ENCODE measurements at places on chromosomes 3 and 15. TPM values are rescaled to one million over a fixed set of nuclear protein-coding genes. Genes with fewer than 3 reads are reported as not detected.

Gene CADM2
- 6.9 TPM for total RNA-seq

Gene GOLGA8R
- total RNA-seq, result 9.9 TPM

- DNase-seq, result no peak
Observed at GRCh38 chr15:38440353-38441129, 13.4 kb upstream of the FAM98B start.

GRCh38 chr15:70504299-70504951, 258.9 kb downstream of the UACA start:
- no peak for DNase-seq

Gene MIX23
- 54.4 TPM for total RNA-seq

Gene TM4SF4
- total RNA-seq, result not detected

Gene GPR15
- 4.0 TPM for total RNA-seq

Gene TMEM207
- not detected for total RNA-seq

- no peak for DNase-seq
Observed at GRCh38 chr15:82799183-82799841, 6.6 kb downstream of the FSD2 start.

GRCh38 chr15:42602501-42602900, 27.1 kb downstream of the STARD9 start:
- DNase-seq, result no peak

DNA sequence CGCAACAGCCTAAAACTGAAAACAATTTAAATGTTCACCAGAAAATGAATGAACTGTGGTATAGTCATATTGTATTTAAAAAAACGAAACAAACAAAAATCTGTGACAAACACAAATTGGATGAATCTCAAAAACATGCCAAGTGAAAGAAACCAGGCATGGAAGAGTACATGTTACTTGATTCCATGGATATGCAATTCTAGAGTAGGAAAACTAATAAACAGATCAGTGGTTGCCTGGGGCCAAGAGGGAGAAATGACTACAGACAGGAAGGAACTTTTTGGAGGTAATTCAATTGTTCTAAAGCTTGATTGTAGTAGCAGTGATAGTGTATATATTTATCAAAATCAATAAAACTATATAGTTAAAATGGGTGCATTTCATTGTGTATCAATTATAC, 16.8 kb downstream of the UBE3A start:
- no peak for DNase-seq

Gene ADPRH
- 8.6 TPM for total RNA-seq

Gene SPTBN5
- 11.9 TPM for total RNA-seq

DNA sequence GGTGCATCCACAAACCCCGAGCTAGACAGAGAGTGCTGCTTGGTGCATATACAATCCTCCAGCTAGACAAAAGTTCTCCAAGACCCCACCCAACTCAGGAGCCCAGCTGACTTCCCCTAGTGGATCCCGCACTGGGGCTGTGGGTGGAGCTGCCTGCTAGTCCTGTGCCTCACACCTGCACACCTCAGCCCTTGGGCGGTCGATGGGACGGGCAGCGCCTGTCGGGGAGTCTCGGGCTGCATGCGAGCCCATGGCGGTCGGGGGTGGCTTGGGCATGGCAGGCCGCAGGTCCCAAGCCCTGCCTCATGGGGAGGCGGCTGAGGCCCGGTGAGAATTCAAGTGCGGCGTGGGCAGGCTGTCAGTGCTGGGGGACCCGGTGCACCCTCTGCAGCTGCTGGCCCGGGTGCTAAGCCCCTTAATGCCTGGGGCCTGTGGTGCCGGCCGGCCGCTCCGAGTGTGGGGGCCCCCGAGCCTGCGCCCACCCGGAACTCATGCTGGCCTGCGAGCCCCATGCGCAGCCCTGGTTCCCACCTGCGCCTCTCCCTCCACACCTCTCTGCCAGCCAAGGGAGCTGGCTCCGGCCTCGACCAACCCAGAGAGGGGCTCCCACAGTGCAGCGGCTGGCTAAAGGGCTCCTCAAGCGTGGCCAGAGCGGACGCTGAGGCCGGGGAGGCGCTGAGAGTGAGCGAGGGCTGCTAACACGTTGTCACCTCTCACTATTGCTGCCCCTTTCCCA, 31.0 kb downstream of the ZNF589 start:
- DNase-seq, result no peak

DNA sequence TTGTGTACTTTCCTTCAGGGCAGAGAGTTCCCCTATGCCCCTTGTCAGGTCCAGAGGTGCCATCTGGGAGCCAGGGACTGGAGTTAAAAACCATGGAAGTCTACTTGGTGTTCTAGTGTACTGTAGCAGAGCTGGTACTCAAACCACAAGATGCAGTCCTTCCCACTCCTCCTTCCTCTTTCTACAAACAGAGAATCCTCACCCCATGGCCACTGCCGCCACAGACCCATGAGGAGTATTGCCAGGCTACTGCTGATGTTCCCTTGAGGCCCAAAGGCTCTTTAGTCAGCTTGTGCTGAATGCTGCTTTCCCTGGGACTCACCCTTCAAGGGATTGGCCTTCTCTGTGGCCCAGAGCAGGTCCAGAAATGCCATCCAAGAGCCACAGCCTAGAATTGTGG, 229.2 kb upstream of the ZPLD1 start:
- DNase-seq, result no peak

- DNase-seq, result no peak
Observed at GRCh38 chr15:60272623-60273022, 125.2 kb downstream of the ANXA2 start.

Gene GATA2
- total RNA-seq, result 57.8 TPM

DNA sequence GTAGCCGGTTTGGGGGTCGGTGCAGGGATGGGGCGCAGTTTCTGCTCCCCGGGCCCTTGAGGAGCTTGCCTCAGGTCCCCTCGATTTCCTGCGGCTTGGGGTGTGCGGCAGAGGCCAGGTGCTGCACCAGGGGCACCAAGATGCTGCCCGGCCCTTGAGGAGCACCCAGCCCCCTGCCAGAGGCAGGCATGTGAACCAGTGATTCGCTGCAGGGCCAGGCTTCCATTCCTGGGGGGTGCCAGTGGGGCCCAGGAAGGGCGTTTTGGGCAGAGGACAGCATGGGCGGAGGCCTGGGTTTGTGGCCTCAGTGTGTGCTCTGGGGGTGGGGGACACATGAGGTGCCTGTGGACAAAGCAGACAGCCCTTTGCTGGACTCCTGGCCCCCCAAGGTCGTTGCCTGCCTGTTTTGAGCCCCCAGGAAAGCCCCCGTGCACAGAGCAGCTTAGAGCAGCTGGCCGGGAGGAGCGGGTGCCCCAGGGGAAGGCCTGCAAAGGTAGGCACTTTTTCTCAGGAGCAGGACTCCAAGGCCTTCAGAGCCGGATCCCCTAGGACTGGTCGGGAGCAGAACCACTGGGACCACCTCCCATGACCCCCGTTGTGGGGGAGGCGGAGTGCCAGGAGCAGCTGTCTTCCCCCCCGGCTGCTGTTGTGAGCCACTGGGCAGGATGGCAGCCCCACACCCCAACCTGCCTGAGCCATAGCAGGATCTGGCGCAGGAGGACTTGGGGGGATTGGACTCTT, 1.6 kb downstream of the PLXNA1 start:
- no peak for DNase-seq

- DNase-seq, result no peak
Observed at GRCh38 chr3:99836681-99837080, 19.0 kb downstream of the CMSS1 start.

Gene ATP13A4
- 2.1 TPM for total RNA-seq

Gene SLC6A1
- 4.0 TPM for total RNA-seq

Gene CD276
- 26.9 TPM for total RNA-seq

GRCh38 chr15:84781495-84781894, 33.1 kb downstream of the ZNF592 start:
- DNase-seq, result no peak

Gene DUOX1
- total RNA-seq, result 85.5 TPM

DNA sequence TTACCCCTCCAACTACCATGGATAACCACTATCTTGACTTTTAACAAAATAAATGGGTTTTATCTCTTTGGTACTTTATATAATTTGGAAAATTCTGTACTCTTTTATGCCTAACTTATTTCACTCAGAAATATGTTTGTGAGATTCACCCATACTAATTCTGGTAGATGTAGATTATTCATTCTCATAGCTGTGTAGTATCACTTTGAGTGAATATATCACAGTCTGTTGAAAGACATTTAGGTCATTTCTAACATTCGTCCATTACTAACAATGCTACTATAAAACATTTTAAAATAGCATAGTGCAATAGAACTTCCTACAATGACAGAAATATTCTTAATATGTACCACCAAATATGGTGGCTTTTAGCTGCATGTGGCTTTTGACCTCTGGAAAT, 542.4 kb downstream of the RBMS3 start:
- DNase-seq, result no peak

Gene CHRNA3
- total RNA-seq, result not detected

Gene SYNPR
- total RNA-seq, result not detected

GRCh38 chr3:56023546-56023945, 444.7 kb downstream of the ERC2 start:
- DNase-seq, result no peak

GRCh38 chr3:109532257-109533216, 195.2 kb upstream of the DPPA4 start:
- no peak for DNase-seq

GRCh38 chr15:54599386-54599785, 597.4 kb downstream of the RSL24D1 start:
- DNase-seq, result no peak

GRCh38 chr3:14791343-14791945, 27.3 kb upstream of the FGD5 start:
- DNase-seq, result peak; percentile 65

Gene C3orf85
- total RNA-seq, result not detected

- no peak for DNase-seq
Observed at GRCh38 chr3:116388867-116389385, 56.4 kb downstream of the LSAMP start.

Gene FSTL1
- total RNA-seq, result 379 TPM

Gene C3orf70
- total RNA-seq, result 19.0 TPM

Gene UCN2
- total RNA-seq, result 1.5 TPM

- no peak for DNase-seq
Observed at GRCh38 chr3:181326637-181327223, 337.2 kb upstream of the DNAJC19 start.

Gene GALNT15
- total RNA-seq, result 15.5 TPM

Gene SRPRB
- total RNA-seq, result 52.7 TPM

DNA sequence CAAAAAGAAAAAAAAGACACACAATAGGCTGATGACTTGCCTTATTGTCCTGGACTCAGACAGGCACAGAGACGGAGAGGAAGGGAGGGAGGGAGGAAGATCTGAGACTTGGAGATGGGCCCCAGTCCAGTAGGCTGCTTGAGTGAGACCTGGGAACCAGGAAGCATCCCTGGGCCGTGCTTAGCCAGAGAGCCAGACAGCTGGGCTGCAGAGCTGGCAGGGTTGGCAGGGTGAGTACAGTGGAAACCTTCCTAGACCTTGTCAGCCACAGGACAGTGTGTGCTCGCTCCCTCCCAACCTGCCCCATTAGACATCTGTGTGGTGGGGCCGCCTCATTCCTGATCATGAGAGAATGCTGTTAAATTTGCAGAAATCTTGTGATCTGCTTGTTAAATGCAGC, 107.9 kb upstream of the ALDH1A3 start:
- no peak for DNase-seq

Gene ESYT3
- total RNA-seq, result 0.94 TPM

DNA sequence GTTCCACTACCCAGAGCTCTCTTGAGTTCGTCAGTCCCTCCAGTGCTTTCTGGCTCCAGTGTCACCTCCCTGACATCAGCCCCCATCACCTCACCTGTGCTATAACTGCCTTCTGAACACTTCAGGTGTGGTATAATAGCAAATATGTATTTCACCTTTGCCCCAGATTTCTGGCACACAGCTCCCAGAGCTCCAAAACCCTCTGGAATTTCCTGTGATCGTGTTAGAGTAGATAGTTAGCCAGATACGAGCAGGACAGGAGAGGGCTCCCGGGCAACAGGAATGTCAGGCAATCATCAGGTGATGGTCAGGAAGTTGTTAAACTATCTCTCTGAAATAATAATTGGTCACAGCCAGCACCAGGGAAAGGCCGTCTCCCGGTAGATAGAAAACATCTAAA, 22.6 kb upstream of the LIMD1 start:
- DNase-seq, result no peak

DNA sequence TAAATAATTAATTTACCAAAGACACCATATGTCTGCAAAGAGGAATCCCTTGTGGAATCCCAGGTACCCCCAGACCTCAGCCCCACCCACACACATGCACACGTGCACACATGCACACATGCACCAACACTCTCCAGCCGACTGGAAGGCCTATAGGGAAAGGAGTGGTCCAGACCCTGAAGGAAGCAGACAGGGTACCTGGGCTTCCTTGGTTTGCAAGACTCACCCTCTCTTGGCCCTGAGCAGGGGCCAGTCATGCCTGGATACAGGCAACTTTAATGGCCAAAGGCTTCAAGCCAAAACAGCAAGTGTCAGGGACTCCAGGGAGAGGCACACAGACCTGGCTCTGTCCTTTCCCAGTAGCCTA, 8.9 kb upstream of the HAPLN3 start:
- DNase-seq, result no peak

Gene IL17RB
- total RNA-seq, result 0.65 TPM

DNA sequence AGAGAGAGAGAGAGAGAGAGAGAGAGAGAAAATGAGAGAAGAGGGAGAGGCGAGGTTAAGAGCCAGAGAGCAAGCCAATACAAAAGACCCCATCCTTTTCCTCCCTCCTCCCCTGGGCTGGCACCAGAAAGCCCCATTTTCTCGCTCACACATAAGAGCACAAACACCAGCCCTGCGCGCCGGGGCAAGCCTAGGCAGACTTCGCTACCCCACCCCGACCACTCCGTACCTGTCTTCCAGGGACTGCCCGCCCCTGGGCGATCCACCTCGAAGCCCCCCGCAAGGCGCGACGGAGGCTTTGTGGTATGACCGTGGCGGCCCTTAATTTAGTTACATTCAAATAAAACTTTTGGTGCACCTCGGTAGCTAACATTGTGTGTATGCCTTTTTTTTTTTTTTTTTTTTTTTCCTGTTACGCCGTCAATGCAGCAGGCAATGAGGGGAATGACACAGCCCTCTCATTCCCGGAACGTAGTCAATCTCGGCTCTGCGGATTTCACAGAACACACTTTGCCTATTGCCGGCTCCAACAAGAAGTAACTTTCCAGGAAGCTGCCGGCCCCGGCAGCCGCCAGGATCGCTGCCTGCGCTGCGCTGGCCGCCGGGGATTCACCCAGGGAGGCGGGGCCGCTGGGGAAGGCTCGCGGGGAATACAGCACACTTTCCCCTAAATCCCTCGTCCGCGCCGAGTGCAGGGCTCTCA, 7.7 kb downstream of the BCL6 start:
- DNase-seq, result peak; percentile 83

DNA sequence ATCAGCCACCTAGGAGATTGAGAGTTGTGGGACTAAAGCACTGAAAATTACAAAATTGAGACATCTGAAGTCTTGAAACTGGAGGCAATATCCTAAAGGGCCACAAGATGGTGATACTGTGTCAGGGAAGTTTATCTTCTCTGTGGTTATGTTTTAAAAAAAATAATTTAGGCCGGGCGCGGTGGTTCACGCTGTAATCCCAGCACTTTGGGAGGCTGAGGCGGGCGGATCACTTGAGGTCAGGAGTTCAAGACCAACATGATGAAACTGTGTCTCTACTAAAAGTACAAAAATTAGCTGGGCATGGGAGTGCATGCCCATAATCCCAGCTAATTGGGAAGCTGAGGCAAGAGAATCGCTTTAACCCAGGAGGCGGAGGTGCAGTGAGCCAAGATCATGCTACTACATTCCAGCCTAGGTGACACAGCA, 17.9 kb upstream of the NIT2 start:
- no peak for DNase-seq

Measured in ureter (tissue), 1 donor.